Activated CD4-positive, alpha-beta T cell treated with anti-CD3 and anti-CD28 coated beads, Interleukin-2, amount 10 ng/mL, durations not matched to agents 7 days and 5 days (primary cell): ENCODE measurements at places on chromosomes 11 and 22. TPM values are rescaled to one million over a fixed set of nuclear protein-coding genes. Genes with fewer than 3 reads are reported as not detected.

Gene MUC5B
- total RNA-seq, result not detected

Gene CD3D
- 557 TPM for total RNA-seq

Gene GAS2
- total RNA-seq, result 1.3 TPM

Gene SCGB1C1
- not detected for total RNA-seq

Gene RAB38
- total RNA-seq, result 1.9 TPM

Gene IFITM1
- total RNA-seq, result 1,306 TPM

Gene CHST1
- total RNA-seq, result not detected

Gene CYB5R3
- total RNA-seq, result 84.3 TPM

Gene TRIM29
- not detected for total RNA-seq

Gene SYT9
- not detected for total RNA-seq

Gene CCDC87
- not detected for total RNA-seq

Gene APOL6
- total RNA-seq, result 83.6 TPM

Gene CST6
- not detected for total RNA-seq

Gene TSSK2
- not detected for total RNA-seq

Gene LARGE2
- 0.44 TPM for total RNA-seq

Gene RAG2
- total RNA-seq, result not detected

Gene SLC37A2
- 0.60 TPM for total RNA-seq

Gene DGAT2
- total RNA-seq, result 0.99 TPM

Gene OSM
- total RNA-seq, result 80.5 TPM
